Sigmoid colon (tissue), 7 donors: ENCODE measurements at places on chromosomes 3 and 15.

DNA sequence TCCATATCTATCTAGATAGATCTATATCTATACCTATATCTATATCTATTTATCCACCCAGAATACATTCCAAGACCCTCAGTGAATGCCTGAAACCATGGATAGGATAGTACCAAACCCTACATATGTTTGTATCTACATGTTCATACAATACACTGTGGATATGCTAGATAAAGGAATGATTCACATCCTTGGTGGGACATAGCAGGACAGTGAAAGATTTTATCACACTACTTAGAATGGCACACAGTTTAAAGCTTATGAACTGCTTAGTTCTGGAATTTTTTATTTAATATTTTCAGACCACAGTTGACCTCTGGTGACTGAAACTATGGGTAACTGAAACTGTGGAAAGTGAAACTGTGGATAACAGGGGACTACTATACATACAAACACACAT lies 198.8 kb upstream of the TTC14 start:
- no peak for DNase-seq

- no peak for DNase-seq
These were observed 233.6 kb upstream of the CTDSPL start for GRCh38 chr3:37627951-37628620.

GRCh38 chr3:12370758-12371157 lies 81.9 kb downstream of the PPARG start:
- no peak for DNase-seq

DNA sequence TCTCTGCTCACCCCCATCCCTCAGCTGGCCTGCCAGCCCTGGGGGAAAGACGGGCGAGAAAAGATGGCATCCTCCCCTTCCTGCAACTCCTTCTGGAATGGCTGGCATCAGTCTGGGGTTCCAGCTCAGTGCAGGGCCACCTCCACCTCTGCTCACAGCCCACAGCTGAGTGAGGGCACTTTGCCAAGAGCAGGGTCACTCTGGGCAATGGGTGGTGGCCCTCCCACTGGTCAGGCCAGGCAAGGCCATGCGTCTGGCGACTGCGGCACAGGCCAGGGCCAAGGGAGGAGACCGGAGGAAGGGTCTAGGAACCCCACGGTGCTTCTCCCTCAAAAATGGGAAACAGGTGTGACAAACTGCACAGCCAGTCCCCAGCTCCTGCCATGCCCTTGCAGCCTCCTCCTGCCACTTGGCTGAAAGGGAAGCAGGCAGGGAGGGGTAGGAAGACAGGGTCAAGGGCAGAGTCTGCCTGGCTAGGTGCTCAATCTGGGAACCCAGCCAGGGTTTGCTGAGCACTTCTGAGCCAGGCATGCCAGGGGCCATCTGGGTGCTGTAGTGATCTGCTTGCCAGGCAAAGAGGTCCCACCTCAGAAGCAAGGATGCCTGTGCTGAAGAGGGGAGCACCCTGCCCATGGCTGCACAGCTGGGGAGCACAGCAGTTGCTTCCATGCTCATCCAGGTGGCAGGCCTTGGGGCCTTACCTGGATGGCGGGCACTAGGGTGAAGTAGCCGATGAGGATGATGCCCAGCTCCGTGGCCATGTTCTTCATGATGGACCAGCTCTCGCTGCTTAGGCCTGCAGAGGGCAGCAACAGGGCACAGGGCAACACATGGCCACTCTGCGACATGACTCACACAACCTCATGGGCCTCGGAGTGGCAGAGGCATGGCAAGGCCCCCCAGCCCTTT lies 41.2 kb downstream of the PTPN23 start:
- peak; percentile 68 for DNase-seq

- no peak for DNase-seq
These were observed 19.5 kb downstream of the TBL1XR1 start for GRCh38 chr3:177177749-177178221.

- no peak for DNase-seq
These were observed 6.8 kb downstream of the UBL7 start for GRCh38 chr15:74453925-74454763.

- DNase-seq: no peak
These were observed 355.7 kb downstream of the SOX2 start for GRCh38 chr3:182067423-182067822.

DNA sequence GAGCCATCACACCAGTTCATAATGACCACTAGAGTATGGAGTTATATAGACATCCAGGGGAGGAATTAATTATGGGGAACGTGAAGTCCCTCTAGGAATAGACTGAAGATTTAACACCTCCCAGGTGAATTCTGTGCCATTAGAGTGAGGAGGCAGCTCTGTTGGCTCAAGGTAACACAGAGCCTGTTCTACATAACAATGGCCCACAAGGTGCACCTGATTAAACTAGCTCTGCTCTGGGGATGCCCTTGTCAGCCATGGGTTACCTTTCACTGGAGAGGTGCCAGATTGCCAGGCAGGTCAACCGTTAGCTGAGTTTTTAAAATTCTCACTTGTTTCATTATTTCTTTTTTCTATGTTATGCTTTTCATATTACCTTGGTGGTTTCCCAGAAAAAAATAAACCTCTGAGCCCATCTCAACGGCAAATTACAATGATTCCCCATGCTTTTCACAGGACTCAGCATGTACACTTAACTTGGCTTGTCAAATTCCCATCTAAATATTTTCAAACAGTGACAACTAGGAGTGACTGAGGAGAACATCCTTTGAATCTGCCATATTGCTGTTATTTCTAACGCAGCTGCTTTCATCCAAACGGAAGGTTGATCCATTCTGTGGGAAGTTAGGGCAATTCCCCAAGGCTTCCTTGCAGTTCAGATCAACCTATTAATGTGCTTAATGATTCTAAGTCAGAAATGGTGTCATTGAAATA lies 512.9 kb downstream of the MCTP2 start:
- DNase-seq: no peak
